PC-3 (cell line): ENCODE measurements at places on chromosomes 2 and 18.

DNA sequence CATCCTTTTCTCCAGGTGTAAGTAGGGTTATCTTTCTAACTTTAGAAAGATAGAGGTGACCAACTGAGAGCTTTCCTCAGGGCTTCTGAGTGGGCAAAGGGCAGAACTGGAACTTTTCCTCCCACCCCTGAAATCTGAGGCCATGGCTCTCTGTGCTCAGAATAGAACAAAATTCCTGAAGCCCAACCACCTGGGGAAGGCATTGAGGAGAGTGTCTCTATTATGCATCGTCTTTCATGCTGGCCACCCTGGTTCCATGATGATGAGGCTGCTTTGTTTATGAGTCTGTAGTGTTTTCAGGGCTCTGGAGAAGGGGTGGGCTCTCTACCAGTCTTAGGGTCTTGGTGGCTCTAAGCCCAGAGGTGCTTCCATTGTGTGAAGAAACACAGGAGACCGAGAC is 30.7 kb upstream of the IL1R1 start:
- DNase-seq = no peak

DNA sequence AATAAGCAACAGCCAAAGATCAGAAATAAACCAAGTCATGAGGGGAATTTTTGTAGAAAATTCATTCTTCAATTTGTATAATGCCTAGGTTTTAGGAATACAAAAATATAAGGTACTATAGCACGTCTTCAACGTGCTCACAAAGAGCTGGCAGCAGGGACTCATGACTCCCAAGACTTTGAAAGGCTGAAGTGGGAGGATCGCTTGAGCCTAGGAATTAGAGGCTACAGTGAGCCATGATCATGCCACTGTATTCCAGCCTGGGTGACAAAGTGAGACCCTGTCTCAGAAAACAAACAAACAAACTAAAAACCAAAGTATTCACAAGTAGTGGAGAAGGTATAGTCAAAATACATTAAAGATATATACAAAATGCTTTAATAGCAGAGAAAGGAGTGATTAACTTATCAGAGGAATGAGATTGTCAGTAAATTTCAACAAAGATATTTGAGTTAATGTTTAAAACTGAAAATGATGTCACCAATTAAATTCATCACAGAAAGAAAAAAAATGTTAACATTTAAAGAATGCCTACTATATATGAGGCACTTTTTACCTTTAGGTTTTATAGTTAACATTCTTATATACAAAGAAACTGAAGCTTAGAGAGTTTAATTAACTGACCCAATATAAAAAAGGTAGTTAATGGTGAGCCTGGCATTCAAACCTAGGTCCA is 3.2 kb downstream of the WDR33 start:
- peak; percentile 27 for DNase-seq

DNA sequence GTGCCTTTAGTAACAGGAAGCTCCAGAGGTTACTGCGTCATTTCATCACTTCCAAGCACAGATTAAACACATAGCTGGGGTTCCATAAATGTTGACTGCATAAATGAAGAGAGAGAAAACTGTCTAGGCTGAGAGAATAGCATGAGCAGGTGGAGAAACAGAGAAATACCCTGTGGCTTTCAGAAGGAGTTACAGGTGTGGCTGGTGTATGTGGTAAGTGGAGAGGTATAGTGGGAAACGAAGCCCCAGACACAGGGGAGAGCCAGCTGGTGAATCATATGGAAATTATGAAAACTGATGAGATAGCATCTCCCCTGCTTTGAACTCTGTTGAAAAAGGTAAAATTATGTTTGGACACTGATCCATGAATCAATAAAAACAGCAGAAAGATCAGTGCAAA is 807.4 kb upstream of the POU3F3 start:
- no peak for DNase-seq

DNA sequence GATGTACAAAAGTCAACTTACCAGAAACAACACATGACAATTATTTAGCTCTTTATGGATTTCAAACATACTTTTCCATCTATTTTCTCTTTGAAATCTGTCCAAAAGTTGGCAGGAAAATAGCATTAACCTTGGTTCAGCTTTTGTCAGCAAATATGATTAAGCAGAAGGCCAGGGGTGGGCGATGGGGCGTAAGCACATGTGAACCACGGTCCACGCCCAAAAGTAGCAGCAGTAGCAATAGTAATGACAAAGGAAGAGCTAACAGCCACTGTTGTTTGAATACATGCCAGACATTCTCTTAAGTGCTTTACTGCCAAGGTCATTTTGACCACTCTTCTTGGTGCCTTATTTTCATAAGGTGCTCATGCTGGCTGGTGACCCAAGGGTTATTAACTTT is 73.5 kb downstream of the ANTXR1 start:
- no peak for DNase-seq

- DNase-seq = no peak
These were observed 50.5 kb upstream of the TSPYL6 start for GRCh38 chr2:54306556-54306955.

DNA sequence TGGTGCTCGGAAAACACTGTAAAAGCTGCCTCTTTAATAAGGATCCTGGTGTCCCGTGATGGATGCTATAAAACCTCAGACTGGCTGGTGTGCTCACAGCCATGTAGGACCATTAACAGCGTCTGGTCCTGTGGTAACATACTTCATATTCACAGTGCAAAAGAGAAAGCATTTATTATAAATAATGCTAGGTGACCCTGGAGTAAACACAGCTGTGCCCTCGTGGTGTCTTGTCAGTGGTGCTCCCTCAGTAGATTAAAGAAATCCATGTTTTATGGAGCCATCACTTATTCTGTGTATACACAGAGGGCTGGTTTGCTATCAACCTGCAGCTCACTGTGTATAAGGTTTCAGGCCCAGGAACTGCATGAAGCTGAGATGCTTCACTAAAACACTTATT is 106.9 kb downstream of the CDK15 start:
- no peak for DNase-seq

DNA sequence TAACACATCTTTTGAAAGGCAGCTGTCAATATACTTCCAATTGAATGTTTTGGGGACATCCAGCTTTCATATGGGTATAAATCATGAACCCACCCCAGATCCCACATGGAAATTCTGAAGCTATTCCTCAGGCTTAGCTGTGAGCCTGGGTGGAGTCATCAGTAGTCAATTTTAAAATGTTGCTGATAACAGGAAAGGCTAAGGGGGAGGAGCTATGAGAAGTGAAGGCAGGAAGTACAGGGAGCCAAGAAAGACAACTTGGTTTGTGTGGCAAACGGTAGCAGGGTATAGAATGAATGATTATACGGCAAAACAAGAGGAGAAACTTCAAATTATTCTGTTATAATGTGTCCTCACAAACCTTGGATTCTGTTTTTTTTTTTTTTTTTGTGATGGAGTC is 108.6 kb downstream of the QPCT start:
- DNase-seq = no peak

- no peak for DNase-seq
These were observed 21.0 kb downstream of the SULT1C3 start for GRCh38 chr2:108260773-108261172.

GRCh38 chr2:171345971-171346722 is 87.6 kb downstream of the METTL8 start:
- DNase-seq = peak; percentile 53

DNA sequence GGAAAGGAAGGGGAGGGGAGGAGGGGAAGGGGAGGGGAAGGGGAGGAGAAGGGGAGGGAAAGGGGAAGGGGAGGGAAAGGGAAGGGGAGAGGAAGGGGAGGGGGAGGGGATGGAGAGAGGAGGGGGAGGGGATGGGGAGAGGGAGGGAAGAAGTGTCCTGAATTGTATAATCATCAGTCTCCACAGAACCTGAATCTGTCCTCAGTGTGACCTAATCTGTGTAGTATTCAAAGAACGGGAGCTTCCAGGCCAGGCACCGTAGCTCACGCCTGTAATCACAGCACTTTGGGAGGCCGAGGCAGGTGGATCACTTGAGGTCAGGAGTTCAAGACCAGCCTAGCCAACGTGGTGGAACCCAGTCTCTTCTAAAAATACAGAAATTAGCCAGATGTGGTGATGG is 41.1 kb upstream of the CCDC150 start:
- no peak for DNase-seq

GRCh38 chr2:219676586-219676985 is 49.2 kb downstream of the SLC4A3 start:
- peak; percentile 39 for DNase-seq

- no peak for DNase-seq
These were observed 1.2 kb upstream of the IMPA2 start for GRCh38 chr18:11980163-11980493.

- DNase-seq = peak; percentile 86
These were observed 88.4 kb upstream of the STK17B start for GRCh38 chr2:196259507-196260481.

DNA sequence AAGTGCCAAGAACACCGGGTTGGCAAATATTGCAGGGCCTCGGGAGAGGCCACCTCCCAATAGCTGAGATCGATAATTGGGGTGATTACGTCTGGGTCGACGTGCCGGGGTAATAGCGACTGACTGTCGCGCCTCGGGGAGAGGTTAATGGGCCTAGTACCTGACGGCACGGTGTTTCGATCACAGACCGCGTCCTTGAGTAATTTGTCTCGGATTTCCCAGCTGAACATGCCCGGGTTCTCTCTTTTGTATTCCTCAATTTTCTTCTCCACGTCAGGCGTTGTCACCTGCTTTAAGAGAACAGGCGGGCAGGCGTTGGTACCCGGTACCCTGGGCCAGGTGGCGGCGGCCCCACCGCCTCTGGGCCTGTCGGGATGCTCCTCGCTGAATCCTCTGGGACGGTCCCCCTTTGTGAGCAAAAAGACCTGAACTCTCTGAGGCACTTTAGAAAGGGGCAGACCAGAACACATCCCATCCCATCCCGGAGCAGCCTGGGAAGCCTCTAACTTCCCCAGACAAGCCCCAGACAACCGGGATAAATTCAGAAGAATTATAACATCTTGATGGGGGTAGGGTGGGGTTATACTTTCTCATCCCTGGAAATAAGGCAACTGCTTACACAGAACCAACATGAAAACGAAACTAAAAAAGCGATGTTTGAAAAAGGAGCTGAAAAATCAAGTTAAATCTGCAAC is 3.3 kb downstream of the PAX3 start:
- no peak for DNase-seq

- no peak for DNase-seq
These were observed 82.4 kb upstream of the GATA6 start for GRCh38 chr18:22086973-22087372.

DNA sequence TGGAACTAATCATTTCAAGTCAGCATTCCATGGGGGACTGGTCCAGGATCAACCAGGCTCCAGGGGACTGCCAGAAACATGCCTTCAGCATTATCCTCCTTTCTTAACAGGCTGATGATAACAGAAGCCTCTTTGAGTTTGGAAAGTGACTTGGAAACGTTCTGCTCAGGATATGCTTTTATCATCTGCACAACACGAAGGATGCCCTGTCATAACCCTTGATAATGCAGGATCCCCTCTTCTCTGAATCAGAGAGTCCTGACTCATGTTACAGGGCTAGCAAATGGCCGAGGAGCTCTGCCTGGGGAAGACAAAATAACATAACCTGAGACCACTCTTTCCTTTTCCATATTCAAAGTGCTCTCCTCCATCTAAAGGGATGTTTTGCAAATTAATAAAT is 6.7 kb downstream of the SCYGR3 start:
- DNase-seq = no peak

GRCh38 chr2:1697601-1698000 is 46.7 kb downstream of the PXDN start:
- DNase-seq = no peak

- DNase-seq = no peak
These were observed 63.8 kb upstream of the PPM1B start for GRCh38 chr2:44104855-44105271.

DNA sequence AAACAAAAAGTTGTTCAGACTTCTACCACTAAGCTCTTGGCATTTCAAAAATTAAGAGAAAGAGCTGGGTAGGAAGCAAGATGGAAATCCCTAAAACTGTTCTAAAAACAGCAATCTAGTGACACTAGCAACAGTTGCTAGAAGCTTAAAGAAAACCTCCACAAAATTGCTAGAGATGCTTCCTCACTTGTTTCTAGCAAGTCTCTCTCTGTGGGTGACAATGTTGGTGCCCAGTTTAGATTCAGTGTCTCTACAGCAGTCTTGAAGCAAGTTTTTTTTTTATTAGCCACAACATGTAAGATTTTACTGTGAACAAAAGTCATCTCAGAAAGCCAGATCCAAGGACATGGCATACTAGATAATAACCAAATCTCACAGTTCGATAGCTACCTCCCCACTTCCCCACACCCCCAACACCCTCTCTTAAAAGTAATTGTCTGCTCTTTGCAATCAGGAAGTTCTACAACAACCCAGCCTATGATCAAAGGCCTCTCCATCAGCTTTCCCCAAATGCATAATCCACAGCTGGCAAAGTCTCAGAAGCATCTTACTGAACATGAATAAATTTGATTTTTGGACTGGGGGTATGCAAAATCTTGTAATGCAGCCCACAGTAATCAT is 70.0 kb downstream of the ANKRD44 start:
- no peak for DNase-seq

DNA sequence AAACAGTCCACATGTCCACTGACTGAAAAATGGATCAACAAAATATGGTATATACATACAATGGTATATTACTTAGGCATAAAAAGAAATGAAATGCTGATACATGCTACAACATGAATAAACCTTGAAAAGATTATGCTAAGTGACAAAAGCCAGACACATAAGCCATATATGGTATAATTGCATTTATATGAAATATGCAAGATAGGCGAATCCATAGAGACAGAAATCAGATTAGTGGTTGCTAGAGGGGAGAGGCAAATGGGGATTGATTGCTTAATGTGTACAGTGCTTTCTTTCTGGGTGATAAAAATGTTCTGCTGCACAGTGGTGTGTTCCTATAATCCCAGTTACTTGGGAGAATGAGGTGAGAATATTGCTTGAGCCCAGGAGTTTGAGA is 171.0 kb downstream of the CYP26B1 start:
- DNase-seq = no peak

DNA sequence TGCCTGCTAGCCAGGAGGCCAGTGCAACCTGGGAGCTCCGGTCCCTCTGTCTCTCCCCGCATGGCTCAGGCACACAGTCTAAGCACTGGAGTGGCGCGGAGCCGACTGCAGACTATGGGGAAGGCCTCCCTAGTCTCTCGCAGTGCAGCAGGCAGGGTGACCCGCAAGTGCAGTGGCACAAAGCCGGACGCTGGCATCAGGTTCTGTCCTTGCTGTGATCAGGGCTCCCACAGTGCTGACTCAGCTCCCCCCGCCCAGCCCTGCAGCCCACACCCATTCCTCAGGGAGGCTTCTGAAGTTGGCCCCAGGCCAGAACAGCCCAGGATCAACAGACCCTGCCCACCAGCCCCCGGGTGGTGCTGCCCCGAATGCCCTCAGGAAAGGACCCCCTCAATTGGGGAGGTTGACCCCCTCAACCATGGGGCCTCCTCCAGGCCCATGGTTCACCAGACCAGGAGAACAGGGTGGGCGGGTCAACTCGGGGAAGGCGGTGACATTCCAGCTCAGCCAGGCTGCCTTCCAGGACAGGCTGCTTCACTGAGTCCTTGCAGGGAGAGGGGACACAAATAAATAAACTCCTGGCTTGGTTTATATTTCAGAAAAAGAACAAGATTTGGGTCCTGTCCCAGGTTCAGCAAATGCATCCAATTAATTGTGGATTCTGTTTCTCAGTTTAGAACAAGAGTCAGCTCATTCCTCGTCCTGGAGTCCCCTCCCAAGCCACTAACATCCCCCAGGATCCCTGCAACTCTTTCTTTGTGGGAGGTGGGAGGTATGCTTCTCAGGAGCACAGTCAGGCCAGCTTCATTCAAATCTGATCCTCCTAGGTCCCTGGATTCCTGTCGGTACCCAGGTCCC is 12.2 kb downstream of the BIN1 start:
- DNase-seq = peak; percentile 49
